ENCODE measurements at places on chromosomes 1 and 21.
A peak's percentile ranks its signal among the peaks of the same experiment; 100 is the strongest.

GRCh38 chr1:31593770-31594632 is 17.7 kb downstream of the TINAGL1 start:
- peak; percentile 94 for DNase-seq

DNA sequence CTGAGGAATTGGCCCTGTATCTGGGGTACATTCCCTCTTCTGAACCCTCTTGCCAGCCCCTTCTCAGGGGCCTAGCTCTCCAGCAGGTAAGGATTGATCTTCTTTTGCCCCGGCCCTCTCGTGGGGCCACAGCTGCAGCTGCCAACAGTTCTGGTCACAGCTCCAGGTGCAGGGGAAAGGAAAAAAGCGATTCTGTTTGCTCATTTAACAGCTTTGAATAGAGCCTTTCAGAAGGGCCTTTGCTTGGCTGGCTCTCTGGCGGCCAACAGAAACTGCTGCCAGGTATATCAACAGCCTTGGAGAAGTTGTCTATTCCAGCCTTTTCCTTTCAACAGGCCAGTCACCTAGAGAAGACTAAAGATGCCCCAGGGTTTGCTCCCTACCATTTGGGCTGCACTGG is 16.1 kb upstream of the FMOD start:
- no peak for DNase-seq

DNA sequence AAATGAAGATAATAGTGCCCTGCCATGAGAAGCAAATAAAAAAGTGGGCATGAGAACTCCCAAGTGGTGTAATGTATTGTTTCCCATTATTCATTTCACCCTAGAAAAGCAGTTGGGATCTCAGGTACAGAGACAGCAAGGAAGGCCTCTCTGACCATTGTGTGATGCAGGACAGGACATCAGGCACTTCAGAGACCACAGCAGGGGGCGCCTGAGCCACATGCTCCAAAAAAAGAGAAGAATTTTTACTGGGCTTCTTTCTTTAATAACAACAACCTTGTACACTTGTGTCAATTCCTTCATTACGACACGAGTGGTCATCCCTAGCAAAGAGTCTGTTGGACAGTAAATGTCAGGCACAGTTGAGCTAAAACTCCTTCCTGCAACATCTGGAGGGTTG is 533.3 kb downstream of the OMA1 start:
- DNase-seq, result peak; percentile 57

DNA sequence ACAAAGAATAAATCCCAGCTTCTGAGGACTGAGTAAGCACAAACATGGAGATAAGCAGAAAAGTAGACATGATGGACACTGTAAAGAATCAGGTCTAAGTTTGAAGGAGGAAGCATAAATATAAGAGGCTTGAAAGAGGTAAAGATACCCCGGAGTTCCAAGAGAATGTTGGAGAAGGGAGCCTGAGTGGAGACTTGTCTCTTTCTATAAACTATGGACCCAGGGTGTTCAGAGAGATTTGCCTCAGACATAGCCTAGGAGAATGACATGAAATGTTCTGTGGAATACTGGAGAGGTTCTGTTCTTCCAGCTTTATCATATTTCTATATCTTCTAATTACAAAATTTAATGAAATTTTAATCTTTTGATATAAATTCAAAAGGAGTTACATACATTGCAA is 554.3 kb upstream of the B3GALT2 start:
- DNase-seq, result peak; percentile 18

DNA sequence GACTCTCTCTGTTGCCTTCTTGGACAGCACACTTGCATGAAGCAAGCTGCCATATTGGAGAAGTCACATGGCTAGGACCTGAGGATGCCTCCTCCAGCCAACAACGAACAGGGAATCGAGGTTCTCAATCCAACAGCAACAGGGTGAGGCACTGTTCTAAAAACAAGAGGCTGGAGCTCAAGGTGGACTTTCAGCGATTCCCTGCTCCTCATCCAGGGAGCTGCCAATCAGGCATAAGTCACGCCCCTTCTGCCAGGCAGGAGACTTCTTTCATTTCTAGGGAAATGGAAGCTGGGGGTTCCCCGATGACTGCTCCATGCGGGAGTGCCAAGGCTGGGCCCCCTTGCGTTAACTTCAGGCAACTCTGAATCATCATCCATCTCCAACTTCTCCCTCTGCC is 22.7 kb upstream of the IFNAR1 start:
- DNase-seq, result no peak

GRCh38 chr21:38037416-38037815 is 121.2 kb upstream of the KCNJ6 start:
- no peak for DNase-seq

All from GM23338 (cell line).